Mesothelial cell of epicardium (in vitro differentiated cells): ENCODE measurements at places on chromosomes 12 and 14.

- no peak for DNase-seq
Observed at GRCh38 chr12:13790317-13790716, 191.1 kb downstream of the GRIN2B start.

GRCh38 chr14:61177279-61178225 is 103.6 kb downstream of the TMEM30B start:
- no peak for DNase-seq

DNA sequence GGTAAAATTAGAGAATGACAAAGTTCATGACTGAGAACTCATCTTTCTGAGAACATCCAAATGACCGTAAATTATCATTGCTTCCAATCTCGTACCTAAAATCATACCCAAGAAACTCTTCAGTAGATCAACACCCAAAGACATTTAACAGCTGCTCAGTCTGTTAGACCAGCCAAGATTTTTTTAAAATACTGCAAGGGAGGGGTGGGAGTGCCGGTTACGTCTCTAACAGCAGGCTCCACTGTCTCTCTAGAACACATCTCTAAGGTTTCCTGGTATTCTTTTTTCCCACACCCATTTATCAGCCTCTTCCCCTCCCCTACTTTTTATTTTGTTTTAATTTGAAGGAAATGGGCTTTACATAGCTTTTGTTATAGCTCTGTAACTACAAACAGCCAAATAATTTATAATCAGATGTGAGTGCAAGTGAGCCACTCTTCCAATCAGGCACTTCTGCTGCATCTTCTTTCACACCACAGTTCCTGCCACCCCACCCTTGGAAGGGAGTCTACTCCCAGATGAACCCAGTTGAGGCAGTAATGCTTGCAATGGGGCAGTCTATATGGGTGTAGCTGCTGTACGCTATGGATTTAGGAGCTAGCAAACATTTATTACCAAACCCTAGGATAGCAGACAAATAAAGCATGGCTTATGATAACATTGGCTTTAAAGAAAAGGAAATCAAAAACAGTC is 21.9 kb downstream of the PTPRB start:
- DNase-seq: no peak

GRCh38 chr12:94650143-94651056 is at the start of gene TMCC3:
Gene TMCC3 (minus strand): TSS chr12:94650557. CDS start chr12:94650430, 127 bp downstream.
- peak; percentile 50 for DNase-seq

GRCh38 chr12:56104815-56105608 is 653 bp downstream of the PA2G4 start:
- DNase-seq: no peak

DNA sequence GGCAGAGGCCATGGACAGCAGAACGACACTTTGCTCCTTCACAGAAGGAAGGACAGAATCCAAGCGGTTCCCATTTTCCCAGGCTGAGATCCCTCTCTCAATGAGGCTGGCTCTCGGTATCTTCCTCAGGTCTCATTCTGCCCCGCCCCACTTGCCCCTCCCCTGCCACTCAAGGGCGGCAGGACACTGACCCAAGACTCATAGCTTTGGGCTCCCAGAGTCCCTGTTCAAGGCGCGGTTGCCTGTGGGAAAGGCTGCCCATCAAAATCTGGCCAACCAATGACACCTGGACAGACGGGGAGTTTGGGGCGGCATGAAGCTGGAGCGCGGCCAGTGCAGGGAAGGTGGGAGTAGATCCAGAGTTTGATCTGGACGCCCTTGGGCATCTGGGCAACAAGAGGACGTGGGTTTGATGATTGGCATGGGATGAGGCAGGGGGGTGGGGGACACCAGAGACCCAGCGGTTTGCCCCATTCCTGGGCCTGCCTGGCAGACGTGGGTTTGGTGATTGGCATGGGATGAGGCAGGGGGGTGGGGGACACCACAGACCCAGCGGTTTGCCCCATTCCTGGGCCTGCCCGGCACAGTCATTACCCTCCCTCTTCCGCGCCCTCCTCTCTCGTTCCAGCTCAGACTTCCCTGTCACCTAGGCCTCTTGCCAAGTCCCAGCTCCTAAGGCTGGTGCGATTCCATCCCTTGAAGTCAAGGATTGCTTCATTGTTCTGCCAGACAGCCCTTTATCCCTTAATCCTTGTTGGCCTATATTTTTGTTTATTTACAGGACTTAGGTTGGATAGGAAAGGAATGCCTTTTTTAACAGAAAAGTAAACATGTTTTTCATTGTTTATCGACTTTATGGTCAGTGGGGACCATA is 92.1 kb downstream of the NINJ2 start:
- DNase-seq: no peak

DNA sequence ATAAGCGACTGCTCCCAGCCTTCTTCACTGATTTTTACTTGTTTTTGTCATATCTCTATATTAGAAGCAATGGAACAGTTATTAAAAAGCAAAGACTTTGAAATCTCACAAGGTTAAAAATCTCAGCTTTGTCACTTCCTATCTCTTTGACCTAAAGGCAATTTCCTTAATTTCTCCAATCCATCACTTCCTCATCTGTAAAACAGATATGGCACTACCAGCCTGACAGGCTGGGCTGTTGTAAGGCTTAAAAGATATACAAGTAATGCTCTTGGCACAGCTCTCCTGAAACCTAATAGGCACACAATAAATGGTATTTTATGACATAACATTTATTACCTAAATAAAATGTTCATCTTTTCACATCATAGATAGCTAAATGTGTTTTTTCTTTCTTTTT is 25.6 kb downstream of the ATXN2 start:
- no peak for DNase-seq

DNA sequence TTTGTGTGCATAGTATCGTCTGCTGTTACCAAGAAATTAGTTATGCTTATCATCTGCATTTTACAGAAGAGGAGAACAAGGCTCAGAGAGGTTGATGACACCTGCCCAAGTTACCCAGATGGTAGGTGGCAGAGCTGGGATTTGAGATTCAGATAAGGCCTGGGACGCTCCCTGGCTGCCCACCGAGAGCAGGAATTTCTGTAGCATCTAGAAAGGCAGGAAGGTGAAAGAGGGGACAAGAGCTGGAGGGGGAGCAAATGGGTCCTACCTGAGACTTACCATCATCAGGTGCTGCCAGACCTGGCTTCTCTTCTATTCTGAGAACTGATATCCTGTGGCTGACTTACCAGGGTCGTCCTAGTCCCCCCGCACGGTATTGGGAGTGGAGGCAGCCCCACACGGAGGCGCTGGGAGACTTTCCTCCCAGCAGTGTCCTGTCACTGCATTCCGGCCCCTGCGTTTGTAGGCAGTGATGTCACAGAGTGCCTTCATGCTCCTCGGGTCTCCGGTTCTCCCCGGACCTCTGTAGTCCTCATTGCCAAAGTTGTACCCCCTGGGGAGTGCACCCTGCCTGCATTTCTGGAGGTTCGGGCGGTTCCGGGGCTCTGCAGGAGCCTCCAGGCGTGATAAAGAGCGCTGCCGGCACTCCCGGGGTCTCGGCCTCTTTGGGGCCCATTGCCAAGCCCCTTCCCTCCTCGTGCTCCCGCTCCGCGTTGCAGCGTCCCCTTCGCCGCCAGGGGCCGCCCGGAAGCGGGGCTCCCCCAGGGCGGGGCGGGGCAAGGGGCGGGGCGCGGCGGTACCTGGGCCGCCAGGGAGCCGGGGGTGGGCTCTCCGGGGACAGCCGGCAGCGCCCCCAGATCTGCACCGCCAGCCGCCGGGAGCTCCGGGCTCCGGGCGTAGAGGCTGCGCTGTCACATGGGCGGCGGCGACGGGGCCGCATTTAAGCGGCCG is at the start of gene CABP1:
TSS of gene CABP1 (plus strand) at position 856 of the 951 bp plus-strand sequence. CDS start at position 916, 60 bp downstream.
- peak; percentile 39 for DNase-seq

DNA sequence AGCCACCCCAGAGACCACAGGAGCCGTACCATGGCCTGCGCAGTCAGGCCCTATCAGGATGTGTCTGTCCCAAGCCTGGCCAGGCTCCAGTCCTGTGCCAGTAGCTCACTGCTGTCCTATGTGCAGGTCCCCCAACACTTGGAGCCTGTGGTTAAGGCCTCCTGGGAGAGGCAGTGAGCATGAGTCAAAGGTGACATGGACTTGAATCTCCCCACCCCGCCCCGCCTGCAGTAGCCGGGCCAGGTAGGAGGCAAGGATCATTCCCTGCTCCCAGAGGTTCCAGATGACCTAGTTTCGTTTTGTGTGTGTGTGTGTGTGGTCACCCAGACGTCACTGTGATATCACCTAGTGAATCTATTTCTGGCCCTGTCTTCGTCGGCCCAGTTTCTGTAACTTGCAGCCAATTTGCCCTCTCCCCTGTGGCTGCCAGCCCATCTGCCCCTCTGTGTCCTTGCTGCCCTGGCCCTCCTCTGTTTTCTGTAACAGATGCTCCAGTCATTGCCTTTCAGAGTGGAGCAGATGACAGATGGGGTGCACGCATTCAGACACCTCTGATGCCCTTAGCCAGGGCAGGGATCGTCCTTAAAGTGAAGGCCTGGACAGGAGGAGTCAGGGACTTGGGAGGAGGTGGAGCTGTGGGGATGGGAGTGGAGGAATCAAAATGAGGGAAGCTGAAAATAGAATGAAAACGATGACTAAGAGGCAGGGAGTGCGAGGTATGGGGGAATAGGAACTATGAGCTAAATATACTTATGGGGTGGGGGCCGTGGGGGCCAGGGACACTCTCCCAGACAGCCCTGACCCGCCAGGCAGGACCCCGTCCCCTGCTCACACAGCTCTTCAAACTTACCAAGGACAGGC is 37.4 kb downstream of the SLC6A12 start:
- DNase-seq: no peak

- DNase-seq: no peak
Observed at GRCh38 chr12:101004898-101005297, 205.1 kb downstream of the SLC5A8 start.

DNA sequence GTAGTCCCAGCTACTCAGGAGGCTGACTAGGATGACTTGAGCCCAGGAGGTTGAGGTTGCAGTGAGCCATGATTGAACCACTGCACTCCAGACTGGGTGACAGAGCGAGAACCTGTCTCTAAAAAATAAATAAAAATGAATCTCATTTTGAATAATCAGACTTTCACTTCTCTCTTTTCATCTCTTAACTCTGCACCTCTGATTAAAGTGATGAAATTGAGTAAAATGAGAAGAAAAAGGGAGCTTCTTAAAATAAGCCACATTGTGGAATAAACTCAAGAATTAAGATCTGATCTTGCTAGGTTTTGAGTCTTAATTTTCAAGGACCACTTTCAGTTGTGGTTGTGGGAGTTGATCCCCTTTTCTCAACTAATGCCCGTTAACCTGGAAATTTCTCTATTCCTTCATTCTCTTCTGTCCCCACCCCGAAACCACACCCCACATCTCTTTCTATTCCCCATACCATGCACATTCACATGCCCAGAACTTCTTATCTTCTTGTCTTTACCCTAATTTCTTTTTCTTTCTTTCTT is 70.9 kb upstream of the ETV6 start:
- no peak for DNase-seq

GRCh38 chr12:12939888-12940287 is 12.1 kb downstream of the GPRC5D start:
- DNase-seq: no peak

DNA sequence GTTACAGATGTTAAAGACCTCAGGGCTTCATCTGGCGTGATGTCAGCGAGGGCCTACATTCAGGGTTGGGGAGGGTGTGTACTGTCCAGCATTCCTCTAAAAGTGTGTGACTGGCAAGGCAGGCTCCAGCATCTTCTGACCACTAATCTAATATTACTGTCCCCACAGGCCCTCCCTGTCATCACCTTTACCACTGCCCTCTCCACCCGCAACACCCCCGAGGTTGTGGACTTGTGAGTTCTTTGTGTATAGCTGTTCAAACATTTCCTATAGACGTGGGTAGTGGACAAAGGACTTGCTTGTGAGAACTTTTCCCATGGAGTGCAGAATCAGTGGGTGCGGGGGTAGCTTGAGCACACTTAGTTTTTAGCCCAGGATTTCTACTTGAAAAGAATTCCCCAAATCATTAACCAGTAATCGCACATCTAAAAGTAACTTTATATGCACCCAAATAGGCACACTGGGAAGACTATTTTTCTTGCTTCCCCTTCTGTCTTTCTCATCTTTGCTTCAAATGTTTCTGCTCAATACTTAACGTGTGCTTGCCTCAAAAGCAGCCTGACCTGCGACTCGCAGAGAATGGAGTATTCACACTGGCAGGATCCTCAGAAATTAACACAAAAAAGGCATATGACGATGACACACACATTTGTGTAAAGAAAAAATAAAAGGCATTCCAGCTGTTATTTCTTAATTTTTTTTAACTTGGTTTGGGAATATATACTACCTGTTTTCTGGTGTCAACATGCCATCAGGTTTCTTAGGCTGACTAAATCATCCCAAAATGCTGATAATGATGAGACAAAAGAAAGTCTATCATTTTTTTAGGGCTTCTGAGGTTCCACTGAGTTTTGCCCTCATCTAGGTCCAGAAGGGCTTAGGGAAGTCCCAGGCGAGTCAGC is 158.4 kb upstream of the HIF1A start:
- no peak for DNase-seq

GRCh38 chr12:96471368-96472050 is 17.9 kb upstream of the CFAP54 start:
- no peak for DNase-seq

DNA sequence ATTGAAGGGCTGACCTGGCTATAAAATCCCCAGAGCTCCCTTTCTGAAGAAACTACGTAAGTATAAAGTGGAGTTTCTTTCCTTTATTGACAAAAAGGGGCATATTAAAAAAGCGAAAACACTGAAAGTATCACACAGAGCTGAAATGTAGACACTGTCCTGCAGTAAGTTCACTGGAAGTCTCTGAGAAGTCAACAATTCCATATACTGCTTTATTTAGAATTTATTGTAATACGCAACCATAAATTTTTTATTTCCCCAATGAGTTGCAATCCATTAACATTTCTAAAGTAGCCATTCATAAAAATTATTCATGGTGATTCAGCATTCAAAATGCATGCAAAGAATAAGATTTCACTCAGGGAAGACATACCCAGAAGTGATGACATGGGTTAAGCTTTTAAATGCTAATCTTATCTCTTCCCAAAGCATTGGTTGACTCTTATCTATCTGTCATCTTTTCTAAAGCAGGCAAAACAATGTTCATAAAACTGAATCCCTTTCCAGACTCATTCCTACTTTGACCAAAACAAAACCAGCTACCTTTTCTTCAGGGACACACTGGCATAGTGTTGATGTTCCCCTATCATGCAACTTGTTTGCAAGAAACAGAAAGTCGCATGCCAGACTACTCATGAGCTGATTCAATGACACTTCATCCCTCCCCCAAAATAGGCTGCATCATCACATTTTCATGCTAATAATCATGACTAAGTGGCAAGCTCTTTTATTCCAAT is 17.3 kb downstream of the KITLG start:
- DNase-seq: no peak

GRCh38 chr14:41973178-41973577 is 366.5 kb downstream of the LRFN5 start:
- no peak for DNase-seq
